HFFc6 (cell line): ENCODE measurements at places on chromosomes 12 and 14.

- no peak for DNase-seq
These were observed 71.5 kb downstream of the PRMT8 start for GRCh38 chr12:3562484-3562883.

GRCh38 chr14:66398437-66398836 lies 87.7 kb upstream of the CCDC196 start:
- no peak for DNase-seq

- DNase-seq, result no peak
These were observed 256.9 kb downstream of the ZFP36L1 start for GRCh38 chr14:68536018-68536410.

DNA sequence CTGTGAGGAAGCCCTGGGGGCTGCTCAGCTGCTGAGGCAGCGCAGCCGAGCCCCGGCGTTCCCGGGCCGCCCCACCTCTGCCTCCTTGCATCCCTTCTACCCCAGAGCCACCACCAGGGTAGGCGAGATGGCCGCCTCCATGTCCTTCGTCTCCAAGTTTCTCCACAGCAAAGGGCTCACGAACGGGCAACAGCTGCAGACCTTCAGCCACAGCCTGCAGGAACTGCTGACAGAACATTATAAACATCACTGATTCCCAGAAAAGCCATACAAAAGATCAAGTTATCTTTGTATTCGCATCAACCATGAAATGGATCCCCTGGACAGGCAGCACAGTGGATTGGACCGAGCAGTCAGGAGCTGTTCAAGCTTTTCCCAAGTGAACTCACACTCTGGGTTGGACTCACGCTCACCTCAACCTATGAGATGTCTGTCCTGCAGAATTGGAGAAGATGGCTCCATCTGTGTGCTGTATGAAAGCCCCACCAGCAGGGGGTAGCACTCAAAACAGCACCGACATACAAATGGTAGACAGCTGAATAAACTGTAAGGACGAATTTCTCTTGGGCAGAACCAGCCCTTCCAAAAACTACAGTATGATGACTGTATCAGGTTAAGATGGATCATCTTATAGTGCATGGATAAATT lies 19.4 kb upstream of the A2M start:
- DNase-seq, result no peak

- DNase-seq, result no peak
These were observed 86.3 kb upstream of the AMN1 start for GRCh38 chr12:31815096-31815495.

GRCh38 chr12:92065018-92065499 lies 80.6 kb downstream of the BTG1 start:
- no peak for DNase-seq
